Right renal cortex interstitium (tissue), 3 donors: ENCODE measurements at places on chromosomes 4 and X.

- DNase-seq, result no peak
Observed at GRCh38 chr4:3041192-3042142, 32.9 kb downstream of the HTT-AS start.

- no peak for DNase-seq
Observed at GRCh38 chr4:144967161-144967560, 130.8 kb downstream of the ANAPC10 start.

DNA sequence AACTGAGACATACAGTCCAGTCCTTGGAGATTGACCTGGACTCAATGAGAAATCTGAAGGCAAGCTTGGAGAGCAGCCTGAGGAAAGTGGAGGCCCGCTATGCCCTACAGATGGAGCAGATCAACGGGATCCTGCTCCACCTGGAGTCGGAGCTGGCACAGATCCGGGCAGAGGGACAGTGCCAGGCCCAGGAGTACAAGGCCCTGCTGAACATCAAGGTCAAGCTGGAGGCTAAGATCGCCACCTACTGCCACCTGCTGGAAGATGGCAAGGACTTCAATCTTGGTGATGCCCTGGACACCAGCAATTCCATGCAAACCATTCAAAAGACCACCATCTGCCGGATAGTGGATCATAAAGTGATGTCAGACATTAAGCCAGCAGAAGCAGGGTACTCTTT is 20.4 kb upstream of the FRMPD3 start:
- no peak for DNase-seq

DNA sequence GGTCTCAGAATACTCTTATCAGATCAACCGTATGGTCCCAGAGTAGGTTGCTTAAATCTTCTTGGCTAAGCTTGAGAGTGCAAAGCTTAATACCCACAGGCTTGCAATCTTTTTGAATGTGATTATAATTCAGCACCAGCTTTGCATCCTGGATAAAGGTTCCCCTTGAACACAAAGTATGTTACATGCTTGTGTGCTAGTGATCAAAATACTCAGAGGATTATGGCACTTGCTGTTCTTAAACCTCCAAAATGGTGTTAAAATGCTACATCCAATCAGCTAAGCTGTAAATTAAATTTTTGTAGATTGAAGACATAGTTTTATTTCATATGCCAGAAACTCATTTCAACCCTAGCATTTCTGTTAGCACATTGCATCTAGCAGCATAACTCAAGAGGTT is 812.2 kb upstream of the TENM3 start:
- no peak for DNase-seq

DNA sequence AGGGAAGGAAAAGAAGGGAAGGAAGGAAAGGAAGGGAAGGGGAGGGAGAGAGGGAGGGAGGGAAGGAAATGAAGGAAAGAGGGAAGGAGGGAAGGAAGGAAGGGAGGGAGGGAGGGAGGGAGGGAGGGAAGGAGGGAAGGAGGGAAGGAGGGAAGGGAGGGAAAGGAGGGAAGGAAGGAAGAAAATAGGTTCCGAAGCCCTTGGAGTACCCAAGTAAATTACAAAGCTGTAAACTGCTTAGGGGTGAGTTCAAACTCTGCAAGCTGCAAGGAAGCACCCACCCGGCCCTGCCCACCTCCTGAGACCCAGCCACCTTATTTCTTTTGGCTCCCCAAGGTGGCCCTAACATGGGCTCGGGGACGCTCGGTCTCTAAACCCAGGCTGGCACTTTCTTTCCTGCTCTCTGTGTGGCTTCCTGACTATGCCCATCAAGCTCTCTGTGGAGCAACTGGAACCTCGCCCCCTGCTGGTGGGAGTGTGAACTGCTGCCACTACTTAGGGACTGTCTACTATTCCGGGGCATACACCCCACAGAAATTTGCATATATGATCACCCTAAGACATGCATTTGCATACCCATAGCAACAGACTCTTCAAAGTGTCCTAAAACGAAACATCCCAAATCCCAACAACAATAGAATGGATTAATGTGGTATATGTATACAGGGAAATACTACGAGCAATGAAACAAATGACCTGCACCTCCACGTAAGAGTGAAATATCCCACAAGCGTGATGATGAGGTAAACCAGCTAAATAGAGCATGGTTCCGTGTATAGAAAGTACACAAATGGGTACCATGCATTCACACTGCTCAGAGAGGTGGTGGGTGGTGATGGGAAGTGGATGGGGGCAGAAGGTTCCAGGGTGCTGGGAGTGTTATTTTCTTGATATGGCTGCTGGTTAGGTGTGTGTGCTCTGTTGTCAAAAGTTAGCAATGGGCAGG is 151.7 kb upstream of the TBL1X start:
- no peak for DNase-seq

DNA sequence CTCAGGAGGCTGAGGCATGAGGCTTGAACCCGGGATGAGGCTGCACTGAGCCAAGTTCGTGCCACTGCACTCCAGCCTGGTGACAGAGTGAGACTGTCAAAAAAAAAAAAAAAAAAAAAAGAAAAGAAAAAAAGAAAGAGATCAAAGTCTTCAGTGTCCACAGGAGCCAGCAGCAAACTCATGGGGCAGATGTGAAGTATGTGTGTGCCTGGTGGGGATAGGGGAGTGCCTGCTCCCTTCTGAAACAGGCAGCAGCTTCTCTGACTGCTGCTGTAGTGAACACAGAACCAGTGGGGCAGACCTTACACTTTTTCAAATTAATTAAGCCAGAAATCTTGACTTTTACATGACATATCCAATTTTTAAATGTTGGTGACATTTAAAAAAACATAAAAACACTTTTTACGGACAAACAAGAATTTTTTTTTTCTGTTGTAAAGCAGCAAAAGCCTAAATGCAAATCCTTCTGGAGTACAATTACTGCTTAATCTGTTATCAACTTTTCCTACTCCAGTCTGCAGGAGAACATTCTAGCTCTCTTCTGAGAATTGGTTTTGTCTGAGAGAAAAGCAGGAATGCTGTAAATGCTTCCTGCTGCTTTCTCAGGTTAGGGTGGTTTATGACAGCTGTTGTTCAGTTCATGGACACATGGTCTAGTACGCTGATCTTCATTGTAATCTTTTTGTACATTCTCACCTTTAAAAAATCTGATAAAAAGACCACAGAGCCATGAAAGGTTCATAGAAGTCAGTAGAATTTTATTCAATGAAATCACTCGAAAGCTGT is 311.1 kb downstream of the CAMK2D start:
- DNase-seq, result no peak
